DMS53 (cell line): ENCODE measurements at places on chromosomes 7 and 10.

GRCh38 chr7:148461392-148462179 is 129.0 kb upstream of the C7orf33 start:
- DNase-seq = peak; percentile 48

DNA sequence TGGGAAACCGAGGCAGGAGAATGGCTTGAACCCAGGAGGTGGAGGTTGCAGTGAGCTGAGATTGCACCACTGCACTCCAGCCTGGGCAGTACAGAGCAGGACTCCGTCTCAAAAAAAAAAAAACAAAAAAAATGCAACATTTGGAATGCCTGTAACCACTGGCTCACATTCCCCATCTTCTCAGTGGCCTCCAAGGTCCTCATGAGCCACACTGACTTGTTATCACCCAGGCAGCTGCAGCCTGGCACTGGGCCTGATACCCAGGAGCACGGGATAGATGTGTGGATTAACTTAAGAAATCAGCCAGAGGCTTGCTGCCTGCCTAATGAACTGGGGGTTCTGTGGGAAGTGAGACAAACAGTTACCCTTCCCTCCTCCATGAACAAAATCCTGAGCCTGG is 23.0 kb downstream of the JCAD start:
- no peak for DNase-seq

DNA sequence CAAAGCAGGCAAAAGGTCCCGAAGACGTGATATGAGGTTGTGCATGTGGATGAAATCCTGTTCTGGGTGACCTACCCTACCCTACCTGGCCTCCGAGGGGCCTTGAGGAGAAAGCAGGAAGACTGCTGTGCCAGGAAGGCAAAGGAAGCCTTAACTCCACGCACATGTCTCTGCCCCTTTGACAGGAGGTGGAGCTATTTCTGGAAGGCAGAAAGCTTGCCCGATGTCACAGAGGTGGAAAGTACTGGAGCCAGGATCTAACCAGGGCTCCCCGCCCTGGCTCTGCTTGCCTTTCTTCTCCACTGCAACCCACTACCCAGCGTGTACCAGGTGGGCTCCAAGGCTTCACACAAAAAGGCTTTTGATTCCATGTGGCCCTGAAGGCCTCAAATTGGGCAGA is 66.4 kb upstream of the DDC start:
- no peak for DNase-seq

DNA sequence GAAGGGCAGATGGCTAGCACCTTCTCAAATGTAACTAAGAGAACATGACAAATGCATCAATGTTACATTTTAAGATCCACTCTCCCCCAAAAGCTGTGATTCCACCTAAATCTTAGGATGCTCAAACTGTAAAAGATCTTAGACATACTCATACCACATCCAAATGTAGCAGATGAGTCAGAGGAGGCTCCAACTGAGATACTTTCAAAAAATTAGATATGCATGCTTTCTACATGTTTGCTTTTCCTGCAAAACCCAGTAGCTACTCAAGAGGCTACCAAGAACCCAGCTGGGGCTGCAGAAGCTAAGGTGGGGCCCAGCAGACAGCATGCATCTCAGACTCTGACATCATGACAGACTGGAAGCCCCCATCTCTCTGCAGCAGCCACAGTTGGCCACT is 31.4 kb upstream of the FRMD4A start:
- no peak for DNase-seq

DNA sequence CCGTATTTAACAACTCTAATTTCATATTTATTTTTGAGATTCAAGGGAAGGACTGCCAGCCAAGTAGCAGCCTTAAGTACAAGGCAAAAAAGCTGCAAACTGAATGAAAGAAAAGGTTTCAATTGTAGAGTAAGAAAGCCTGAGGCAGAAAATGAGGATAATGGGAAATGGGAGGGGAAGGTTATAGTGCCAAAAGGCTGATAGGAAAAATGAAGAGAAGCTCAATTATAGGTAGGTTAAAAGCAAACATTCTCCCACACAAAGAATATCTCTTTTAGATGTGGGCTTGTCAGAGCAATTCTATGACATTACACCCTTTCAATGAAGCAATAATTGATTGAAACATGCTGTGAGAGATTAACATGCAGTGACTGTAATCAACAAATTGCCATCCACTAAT is 175.3 kb downstream of the RAPGEF5 start:
- no peak for DNase-seq
